Stimulated activated CD4-positive, alpha-beta T cell treated with anti-CD3 and anti-CD28 coated beads, TNF-alpha, amount 100 ng/mL, for 4 hours (primary cell): ENCODE measurements at places on chromosomes 7 and 10.

DNA sequence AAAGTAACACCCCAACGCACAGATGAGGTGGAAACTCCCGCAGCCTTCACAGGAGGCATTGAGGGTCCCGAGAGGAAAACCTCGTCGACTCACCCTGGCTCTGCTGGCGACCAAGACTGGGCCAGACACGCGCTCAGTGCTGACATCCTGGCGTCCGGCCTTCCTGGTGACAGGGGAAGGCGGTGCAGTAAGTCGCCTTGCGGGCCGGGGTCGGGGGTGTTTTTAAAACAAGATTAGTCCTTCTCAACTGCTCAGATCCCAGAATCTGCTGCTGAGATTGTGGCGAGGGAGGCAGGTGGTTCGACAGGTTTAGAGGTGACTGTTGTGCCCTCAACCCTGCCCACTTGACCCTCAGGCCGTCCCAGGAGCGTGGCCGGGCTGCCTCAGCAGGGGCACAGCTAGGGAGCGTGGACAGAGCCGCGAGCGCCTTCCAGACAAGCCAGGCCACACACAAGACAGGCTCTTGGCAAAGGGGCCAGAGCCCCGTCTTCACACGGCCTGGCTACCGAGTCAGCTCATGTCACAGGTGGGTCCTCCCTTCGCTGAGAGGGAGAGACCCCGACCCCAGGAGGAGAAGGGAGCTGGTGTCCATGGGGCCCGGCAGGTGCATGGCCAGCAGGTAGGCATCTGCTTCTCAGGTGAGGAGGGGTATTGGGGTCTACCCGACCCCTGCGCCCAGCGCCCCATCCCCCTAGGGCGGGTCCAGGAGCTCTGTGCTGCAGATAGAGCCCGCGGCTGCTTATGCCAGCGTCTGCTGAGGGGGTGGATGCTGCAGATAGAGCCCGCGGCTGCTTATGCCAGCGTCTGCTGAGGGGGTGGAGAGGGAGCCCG, 81.6 kb downstream of the DNAJB6 start:
- no peak for DNase-seq

- no peak for DNase-seq
These were observed 2.9 kb downstream of the HABP2 start for GRCh38 chr10:113555751-113556150.

DNA sequence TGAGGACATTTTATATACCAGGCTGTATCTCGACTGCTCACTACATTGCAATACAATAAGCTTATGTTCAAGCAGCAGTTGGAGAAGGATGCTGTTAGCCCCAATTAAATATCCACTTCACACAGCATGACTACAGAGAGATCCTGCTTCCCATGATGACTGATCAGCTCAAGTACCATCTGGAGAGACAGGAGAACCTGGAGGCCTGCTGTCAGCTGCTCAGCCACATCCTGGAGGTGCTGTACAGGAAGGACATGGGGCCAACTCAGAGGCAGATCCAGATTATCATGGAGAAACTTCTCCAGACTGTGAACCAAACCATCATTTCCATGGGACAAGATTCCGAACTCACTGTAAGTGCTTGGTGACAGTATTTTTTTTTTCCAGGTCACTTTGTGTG, 22.5 kb downstream of the RNF133 start:
- no peak for DNase-seq

DNA sequence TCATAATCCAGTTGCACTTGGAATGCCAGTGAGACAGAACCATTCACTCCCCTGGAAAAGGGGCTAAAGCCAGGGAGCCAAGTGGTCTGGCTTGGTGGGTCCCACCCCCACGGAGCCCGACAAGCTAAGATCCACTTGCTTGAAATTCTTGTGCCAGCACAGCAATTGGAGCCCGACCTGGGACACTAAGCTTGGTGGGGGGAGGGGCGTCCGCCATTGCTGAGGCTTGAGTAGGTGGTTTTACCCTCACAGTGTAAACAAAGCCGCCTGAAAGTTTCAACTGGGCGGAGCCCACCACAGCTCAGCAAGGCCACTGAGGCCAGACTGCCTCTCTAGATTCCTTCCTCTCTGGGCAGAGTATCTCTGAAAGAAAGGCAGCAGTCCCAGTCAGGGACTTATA, 200.7 kb upstream of the NPSR1 start:
- no peak for DNase-seq

GRCh38 chr7:143352531-143353002, 9.9 kb downstream of the FAM131B start:
- no peak for DNase-seq

DNA sequence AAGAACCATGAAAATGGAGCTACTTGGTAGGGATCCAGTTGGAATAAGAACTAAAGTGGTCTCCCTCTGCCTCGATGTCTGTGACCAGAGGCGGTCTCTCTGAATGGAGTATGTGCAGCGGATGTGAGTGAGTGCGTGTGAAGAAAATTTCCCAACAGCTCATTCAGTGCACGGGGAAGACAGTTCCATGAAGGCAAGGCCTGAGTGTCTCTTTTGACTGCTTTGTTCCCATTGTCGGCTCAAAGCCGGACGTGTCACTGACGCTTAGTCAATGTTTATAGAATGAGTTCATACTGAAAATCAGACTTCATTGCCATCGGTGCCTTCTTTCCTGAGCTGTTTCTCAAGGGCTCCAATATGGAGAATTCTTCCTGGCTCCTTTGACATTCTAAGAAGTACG, 55.3 kb upstream of the GRB10 start:
- DNase-seq: no peak

- DNase-seq: no peak
These were observed 147.1 kb downstream of the RGS10 start for GRCh38 chr10:119395280-119396007.

- DNase-seq: no peak
These were observed 97.7 kb downstream of the BTRC start for GRCh38 chr10:101451667-101452069.

- no peak for DNase-seq
These were observed 8.8 kb upstream of the OR6V1 start for GRCh38 chr7:143043391-143043790.

DNA sequence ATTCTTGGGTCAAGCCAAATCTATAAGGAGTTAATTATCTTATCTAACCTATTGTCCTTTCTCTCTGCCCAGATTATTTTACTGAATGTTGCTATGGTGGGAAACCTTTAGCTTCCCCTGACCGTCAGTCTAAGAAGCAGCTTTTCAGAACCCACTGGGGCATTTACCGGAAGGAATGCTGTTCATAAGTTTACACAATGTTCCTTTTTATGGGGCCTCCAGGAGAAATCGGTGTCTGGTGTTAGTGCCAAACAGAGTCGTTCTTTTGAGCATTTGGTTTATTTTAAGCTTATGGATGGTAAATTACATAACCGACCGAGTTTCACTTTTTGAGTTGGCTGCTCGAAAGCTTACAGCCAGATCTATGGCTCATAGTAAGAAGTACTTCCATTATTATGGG, 111.9 kb downstream of the CACNB2 start:
- DNase-seq: no peak

DNA sequence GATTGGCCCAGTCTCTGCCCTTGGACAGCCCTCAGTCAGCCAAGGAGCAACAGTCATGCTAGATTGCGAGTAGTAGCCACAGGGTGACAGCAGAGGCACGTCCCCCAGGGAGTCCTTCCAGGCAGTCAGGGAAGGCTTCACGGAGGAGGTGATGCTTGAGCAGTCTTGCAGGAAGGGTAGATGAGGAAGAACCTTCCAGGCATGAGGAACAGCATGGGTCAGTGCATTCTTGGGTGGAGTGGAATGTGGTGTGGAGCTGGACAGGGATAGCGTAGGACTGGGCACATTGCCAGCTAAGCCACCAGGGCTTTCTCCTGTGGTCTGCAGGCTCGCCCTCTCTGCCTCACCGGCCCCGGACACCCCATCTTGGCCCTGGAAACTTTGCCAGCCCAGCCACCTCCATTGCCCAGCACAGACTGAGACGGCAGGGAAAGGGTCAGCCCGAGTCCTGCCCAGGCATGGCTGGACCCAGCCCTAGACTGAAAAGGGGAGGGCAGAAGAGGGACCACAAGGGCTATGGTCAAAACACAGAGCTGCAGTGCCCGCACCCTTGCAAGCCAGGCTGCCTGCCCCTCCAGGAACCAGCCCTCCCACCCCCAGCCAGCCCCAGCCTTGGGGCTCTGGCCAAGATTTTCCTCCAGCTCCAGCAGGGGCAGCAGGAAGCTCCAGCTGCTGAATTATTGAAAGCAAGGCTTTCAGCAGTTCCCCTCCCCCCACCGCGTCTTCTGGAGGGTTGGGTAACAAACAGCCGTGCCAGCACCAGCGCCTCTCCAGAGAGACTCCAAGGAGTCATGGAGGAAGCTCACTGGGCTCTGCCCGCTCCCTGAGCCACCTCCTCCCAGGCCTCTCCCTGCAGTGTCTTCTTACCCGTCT, 18.7 kb downstream of the SRRM3 start:
- DNase-seq: no peak

DNA sequence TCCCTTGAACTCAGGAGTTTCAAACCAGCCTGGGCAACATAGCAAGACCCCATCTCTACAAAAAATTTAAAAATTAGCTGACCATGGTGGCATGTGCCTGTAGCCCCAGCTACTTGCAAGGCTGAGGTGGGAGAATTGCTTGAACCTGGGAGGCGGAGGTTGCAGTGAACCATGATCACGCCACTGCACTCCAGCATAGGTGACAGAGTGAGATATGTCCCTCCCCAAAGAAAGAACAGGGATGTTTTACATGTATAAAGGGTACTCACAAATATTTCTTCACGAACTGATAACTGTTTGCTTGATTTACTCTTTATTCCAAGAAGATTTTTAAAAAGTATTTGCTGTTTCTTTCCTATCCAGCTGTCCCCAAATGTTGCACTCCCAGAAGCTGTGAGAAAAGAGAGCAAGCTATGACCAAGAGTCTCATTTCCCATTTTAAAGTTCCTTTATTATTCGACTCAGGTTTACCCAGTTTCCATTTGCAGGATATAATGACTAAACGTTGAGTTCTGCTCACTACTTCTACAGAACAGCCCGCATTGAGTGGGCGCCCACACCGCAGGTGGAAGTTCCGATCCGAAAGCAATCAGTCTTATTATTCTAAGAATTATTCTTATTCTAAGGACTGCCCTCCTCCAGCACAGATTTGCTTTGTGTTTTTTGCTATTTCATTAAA, 90.7 kb downstream of the APBB1IP start:
- no peak for DNase-seq

DNA sequence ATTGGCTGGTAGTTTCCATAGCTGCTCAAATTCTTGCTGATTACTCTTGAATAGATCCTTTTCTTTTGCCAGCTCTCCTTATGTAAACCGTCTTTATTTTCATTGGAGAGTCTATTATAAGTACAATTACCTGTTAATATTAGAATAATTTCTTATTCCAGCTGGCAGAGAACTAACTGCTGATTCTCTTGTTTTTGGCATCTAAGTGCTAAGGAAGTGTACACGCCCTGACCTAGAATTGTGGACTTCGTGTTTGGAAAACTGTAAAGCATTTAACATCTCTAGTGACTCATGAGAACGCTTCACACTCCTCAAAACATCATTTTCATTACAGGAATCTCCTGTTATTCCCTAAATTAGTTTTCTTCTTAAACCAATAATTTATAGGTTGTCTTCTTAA, 39.9 kb upstream of the FAM171A1 start:
- DNase-seq: no peak

DNA sequence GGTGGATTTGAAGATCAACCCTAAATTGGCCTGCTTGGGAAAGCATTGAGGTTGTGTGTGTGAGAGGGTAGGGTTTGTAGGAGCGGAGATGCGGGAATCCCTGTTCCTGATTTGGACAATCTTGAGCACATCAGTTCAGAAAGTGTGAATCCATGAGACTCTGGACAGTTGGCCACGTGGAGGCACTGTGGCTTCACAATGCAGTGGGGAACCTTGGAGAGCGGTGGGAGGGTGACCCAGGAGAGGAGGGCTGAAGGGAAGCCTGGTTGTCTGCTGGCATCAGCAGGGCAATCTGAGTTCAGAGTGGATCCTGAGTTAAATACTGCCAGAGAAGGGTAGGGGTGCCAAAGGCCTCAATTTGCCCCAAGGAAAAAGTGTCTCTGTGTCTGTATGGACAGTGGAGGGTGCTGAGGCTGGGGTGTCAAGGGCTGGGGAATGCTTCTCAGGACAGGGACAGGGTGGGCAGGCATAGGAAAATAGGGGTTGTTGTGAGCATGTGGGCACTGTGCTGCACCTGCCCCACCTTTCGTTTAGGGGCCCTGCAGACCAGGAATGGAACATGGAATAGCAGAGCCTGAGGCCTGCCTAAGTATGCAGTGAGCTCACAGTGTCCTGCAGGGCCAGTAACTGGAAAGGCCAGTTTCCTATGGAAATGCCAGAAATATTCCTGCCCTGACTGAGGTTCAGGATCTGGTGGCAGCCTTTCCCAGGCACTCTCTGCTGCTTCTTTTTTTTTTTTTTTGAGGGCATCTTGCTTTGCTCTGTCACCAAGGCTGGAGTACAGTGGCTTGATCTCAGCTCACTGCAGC, 162.9 kb upstream of the PRSS58 start:
- no peak for DNase-seq

GRCh38 chr10:4981722-4982471, 18.7 kb downstream of the AKR1C1 start:
- DNase-seq: no peak

- no peak for DNase-seq
These were observed 131.4 kb upstream of the BTBD16 start for GRCh38 chr10:122139627-122140170.

DNA sequence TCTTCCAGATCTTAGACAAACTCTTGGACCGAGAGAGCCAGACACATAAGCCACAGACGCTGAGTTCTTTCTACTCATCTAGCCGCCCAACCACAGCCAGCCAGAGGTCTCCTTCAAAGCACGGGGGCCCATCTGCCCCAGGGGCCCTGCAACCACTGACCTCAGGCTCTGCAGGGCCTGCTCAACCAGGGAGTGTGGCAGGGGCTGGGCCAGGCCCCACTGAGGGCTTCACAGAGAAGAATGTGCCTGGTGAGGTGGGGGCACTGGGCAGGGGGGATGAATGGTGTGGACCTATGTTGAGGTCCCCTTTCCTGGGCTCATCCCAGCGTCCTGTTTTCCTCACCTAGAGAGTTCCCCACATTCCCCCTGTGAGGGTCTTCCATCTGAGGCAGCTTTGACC, 11.4 kb downstream of the ZSWIM8 start:
- no peak for DNase-seq

- DNase-seq: no peak
These were observed 29.5 kb upstream of the HYCC1 start for GRCh38 chr7:23043441-23043840.

DNA sequence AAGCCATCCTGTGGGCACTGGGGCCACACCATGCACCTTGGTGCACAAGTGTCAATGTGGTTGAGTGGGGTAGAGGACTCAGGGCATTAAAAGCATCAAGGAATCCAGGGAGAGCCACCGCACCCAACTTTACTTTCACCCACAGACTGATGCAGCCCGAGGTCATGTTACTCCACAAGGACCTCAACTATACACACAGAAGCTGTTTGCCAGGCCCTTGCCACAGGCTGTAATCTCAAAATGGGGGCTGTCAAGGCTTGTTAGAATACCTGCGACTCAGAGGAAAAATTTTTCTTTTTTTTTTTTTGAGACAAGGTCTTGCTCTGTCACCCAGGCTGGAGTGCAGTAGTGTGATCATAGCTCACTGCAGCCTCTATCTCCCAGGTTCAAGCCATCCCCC, 26.5 kb upstream of the KCTD7 start:
- DNase-seq: no peak

- no peak for DNase-seq
These were observed 15.3 kb downstream of the CCM2 start for GRCh38 chr7:45015313-45015712.

GRCh38 chr10:130934293-130935127, 377.0 kb downstream of the TCERG1L start:
- no peak for DNase-seq

- no peak for DNase-seq
These were observed 14.5 kb downstream of the OR9A2 start for GRCh38 chr7:143012409-143012808.

GRCh38 chr7:57204411-57204811, 72.2 kb upstream of the ZNF479 start:
- DNase-seq: no peak
